H9 (cell line): ENCODE measurements at places on chromosomes 1 and 21. TPM values are rescaled to one million over a fixed set of nuclear protein-coding genes. Genes with fewer than 3 reads are reported as not detected.

DNA sequence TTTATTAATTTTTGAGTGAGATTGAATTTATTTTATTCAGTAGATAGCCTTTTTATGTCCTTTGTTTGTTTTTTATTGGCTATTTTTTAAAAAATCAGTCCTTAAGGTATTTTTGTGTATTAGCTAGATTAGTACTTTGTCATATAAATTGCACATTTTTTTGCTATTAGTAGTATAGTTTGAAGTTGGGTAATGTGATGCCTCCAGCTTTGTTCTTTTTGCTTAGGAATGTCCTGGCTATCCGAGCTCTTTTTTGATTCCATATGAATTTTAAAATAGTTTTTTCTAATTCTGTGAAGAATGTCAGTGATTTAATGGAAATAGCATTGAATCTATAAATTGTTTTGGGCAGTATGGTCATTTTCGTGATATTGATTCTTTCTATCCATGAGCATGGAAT is 80.4 kb downstream of the MAN1A2 start:
- H3K27ac ChIP-seq: no peak overlapping the region
- no peak overlapping the region for H3K4me3 ChIP-seq
- no peaks in the 10 kb centered on the region for H3K4me1 ChIP-seq
- H3K27me3 ChIP-seq: no peaks in the 10 kb centered on the region
- DNase-seq: no peak
- H3K36me3 ChIP-seq: peaks cover 24% of the 10 kb centered on the region

GRCh38 chr1:97186381-97186780 is 464.8 kb downstream of the PTBP2 start:
- no peaks in the 10 kb centered on the region for H3K27me3 ChIP-seq
- no peak overlapping the region for H3K27ac ChIP-seq
- no peak overlapping the region for H3K4me3 ChIP-seq
- DNase-seq: peak; percentile 40
- no peaks in the 10 kb centered on the region for H3K36me3 ChIP-seq

DNA sequence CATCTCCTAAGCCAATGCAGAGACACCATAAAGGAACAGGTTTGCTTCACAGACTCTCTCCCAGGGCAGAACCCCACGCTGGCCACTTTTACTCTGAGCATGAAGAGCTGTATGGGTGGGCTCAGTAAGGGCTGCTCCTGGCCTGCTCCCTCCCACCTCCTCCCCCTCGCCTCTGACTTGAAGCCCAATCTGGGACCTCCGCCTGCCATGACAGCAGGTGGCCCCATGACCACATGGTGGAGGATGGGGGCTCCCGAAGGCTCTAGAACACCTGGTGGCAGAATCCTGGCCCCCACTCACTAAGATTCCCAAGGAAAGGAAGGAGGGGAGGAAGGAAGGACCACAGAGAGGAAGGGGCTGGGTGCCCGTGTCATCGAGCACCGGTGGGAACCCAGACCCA is 23.7 kb downstream of the CASZ1 start:
- no peak overlapping the region for H3K4me3 ChIP-seq
- no peaks in the 10 kb centered on the region for H3K27me3 ChIP-seq
- no peaks in the 10 kb centered on the region for H3K4me1 ChIP-seq

SPRR2E gene
- total RNA-seq: not detected in 2 replicates

DNA sequence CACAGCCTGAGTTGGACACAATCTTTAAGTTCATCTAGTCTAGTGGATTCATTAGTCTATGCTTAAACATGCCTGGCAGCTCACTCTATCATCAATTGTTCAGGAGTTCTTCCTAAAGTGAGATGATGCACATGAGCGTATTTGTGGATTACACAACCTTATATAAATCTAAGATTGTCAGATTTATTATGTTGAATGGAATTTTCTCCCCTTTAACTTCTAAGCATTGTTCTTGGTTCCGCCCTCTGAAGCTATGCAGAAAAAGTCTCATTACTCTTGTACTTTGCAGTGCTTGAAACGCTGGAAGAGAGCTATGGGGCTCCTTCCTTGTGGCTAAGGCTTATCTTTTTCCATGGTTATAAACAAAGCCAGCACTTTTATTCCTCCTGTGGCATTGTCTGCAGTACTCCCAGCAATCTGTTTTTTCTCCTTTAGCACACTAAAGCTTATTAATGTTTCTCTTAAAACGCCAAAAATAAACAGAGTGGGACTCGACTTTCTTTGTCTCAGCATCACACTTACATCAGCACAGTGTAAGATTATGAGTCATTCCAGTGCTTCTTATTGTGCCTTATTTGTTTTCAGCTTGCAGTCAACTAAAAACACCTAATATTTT is 316.8 kb upstream of the CAMK1G start:
- H3K27me3 ChIP-seq: no peaks in the 10 kb centered on the region
- H3K27ac ChIP-seq: no peak overlapping the region
- no peaks in the 10 kb centered on the region for H3K36me3 ChIP-seq
- DNase-seq: no peak
- no peaks in the 10 kb centered on the region for H3K4me1 ChIP-seq

FNDC10 gene
- total RNA-seq: 15.2 TPM in 2 replicates

C21orf58 gene
- total RNA-seq: 17.2 and 19.1 TPM in 2 replicates

DNA sequence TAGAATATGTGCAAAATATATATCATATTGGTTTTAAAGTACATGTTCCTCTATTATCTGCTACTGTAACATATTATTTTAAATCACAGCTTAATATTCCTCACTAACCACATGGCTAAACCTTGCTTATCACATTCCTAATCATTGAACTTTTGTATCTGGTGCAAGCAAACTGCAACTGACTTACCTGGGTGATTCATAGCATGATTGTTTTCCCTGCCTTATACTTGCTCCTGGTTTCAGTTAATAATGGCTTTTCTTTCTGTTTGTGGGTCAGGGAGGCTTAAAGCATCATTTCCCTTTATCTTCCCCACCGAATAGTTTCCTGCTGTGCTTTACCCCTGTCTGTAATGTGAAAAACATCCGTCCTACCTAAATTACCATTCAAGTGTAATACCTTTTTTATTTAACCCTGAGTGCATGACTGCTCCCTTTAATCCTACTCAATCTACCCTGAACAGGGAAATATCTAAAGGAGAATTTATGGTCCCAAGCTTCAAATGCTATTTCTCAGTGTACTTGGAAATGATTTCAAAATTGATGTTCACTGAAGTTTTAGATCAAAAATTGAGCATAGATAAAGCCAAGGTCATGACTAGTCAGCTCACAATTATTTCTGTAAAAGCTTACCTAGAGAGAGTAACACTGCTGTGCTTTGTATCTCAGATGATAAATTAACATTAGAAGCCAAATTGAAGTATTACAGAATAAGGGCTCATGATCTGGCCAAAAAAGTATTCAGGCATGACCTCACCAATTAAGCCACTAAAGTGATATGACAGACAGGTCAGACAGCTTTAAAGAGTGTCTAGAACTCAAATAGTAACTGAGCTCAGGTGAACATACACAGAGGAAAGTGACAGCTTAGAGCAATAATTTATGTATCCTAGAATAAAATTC is 507.1 kb downstream of the BRINP3 start:
- H3K36me3 ChIP-seq: no peaks in the 10 kb centered on the region
- no peaks in the 10 kb centered on the region for H3K27me3 ChIP-seq
- peaks cover 3% of the 10 kb centered on the region for H3K4me1 ChIP-seq
- DNase-seq: no peak

SYT2 gene
- total RNA-seq: 3.2 and 3.3 TPM in 2 replicates

GRCh38 chr1:91885213-91885715 is 687 bp downstream of the TGFBR3 start:
- peak overlapping the region; percentile 88 for H3K4me3 ChIP-seq
- H3K27me3 ChIP-seq: peaks cover 12% of the 10 kb centered on the region; the same call in 1 of the 2 replicates
- no peaks in the 10 kb centered on the region for H3K36me3 ChIP-seq
- no peak for DNase-seq
- H3K4me1 ChIP-seq: no peaks in the 10 kb centered on the region

ANGPTL3 gene
- total RNA-seq: not detected in 2 replicates

DNA sequence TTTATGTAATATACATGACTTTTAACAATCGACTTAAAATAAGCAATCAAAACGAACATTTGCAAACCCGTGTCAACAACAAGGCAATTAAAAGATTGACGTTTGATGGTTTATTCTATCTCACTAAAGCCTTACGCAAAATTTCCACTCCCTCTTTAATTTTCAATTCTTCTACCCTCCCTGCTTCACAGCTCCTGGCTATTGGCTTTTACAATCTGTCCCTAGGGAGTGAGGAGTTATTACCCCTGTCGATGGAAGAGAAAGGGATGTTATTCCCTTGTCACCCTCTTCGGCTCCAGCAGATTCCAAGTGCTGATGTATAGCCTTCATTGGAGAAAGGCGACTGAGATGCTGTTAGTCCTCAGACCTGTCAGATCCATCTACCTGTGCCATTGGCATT is 161.3 kb downstream of the ZNF281 start:
- no peaks in the 10 kb centered on the region for H3K36me3 ChIP-seq
- H3K27ac ChIP-seq: no peak overlapping the region
- no peaks in the 10 kb centered on the region for H3K27me3 ChIP-seq
- H3K4me3 ChIP-seq: no peak overlapping the region

DNA sequence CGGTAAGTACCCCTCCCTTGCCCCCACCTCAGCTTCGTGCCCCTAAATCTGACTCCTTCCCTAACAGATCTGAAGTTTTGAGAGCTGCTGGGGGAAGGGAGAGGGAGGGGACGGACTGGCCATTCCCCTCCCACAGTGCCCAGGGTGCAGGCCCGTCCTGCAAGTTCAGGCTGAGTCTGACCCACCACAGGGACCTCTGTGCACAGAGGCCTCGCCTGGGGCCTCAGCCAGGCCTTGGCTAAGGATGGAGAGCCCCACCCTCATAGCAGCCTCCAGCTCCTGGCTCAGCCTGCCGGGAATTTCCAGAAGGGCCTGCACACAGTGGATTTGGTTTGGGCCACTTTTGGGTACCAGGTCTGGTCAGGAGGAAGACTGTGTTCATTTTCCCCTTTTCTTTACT is 31.2 kb upstream of the TNFRSF1B start:
- no peak overlapping the region; the same call in 2 of the 3 replicates for H3K4me3 ChIP-seq
- H3K27ac ChIP-seq: no peak overlapping the region
- H3K27me3 ChIP-seq: no peaks in the 10 kb centered on the region
- no peak for DNase-seq

CLCA4 gene
- total RNA-seq: not detected in 2 replicates

GRCh38 chr1:206456577-206457370 is 13.5 kb upstream of the IKBKE start:
- H3K27me3 ChIP-seq: no peaks in the 10 kb centered on the region
- H3K36me3 ChIP-seq: peaks cover 33% of the 10 kb centered on the region
- H3K4me3 ChIP-seq: no peak overlapping the region
- no peaks in the 10 kb centered on the region for H3K4me1 ChIP-seq
- DNase-seq: no peak
- H3K27ac ChIP-seq: no peak overlapping the region

UTS2 gene
- total RNA-seq: not detected in 2 replicates

DNA sequence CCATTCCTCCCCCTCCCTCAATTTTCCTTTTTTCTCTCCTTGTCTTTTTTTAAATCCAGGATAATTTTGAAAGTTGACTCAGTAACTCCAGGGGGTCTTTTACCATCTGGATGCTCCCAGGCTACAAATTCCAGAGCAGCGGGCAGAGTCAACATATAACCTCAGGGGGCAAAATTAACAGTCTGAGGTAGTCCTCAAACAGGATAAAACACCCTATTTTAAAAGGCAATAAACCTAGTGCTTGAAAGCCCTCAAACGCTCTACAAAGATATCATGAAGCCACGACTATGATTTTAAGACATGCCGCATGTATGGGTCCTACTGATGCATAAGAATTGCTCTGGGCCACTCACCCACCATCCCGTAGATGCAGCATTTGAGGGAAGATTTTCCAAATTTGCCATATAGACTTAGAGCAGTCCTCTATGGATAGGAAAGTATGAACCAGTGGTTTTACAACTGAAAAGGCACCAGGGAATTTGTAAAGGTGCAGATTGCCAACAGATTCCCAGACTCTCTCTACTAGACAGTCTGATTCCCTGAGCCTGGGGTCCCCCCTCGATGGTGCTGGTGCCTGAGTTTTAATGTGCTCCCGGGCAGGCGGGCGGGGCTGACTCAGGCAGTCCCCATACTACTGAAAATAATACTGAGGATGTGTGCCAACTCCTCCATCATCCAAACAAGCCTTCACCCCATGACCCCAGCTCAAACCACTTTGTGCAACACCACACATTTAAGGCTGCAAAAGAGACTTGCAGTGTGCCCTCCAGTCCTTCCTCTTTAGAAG is 37.2 kb downstream of the PTPN14 start:
- DNase-seq: no peak
- H3K36me3 ChIP-seq: peaks cover 32% of the 10 kb centered on the region
- no peaks in the 10 kb centered on the region for H3K27me3 ChIP-seq

- no peaks in the 10 kb centered on the region for H3K27me3 ChIP-seq
- no peak overlapping the region for H3K4me3 ChIP-seq
- DNase-seq: no peak
- H3K36me3 ChIP-seq: no peaks in the 10 kb centered on the region
These were observed 36.5 kb upstream of the PDE9A start for GRCh38 chr21:42616941-42617340.

AADACL3 gene
- 0.22 and 0.35 TPM in 2 replicates for total RNA-seq

- H3K27ac ChIP-seq: no peak overlapping the region
- DNase-seq: no peak
- H3K36me3 ChIP-seq: no peaks in the 10 kb centered on the region
These were observed 43.0 kb upstream of the RAP1A start for GRCh38 chr1:111576547-111576946.

DNA sequence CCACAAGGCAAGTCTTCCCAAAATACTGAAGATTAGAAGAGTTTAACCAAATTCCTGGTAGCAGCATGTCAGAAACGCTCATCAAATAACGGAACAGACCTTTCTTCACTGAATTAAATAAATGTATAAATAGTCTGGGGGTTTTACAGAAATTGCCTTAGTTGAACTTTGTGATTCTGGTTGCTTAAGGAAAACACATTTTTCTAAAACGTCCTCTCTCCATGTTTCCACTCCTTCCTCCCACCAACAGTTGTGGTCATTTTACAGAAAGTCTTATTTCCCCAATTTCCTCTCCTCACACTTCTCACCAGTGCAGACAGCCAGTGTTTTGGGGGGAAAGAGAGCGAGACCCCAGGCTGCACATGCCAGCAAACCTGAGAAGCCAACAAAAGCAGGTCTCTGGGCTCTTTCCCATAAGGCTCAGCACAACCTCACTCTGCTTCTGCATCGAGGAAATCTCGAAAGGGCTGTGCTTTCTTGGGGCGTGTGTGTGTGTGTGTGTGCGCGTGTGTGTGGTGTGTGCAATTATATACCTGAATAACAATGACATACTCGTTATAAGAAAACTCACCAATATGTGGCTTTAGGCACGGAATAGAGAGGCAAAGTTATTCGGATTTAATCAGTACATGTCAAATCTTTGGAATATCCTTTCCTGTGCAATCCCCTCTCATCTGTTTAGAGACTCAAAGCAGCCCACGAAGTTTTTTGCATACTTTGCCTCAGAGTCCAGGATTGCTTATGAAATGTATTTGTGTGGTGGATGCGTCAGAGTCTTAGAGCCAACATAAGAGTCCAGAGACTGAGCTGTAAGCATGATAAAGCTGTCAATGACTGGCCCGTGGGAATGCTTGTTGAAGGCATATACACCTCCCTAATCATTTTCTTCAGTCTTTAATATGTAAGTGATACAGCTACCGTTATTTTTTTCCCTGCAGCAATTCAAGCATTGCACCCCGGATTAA is 2.0 kb downstream of the KCNJ15 start:
- H3K27ac ChIP-seq: no peak overlapping the region
- DNase-seq: no peak
- H3K4me3 ChIP-seq: no peak overlapping the region
- H3K36me3 ChIP-seq: no peaks in the 10 kb centered on the region
- H3K4me1 ChIP-seq: no peaks in the 10 kb centered on the region
